Aorta (tissue), 5 donors: ENCODE measurements at places on chromosomes 16 and 17. TPM values are rescaled to one million over a fixed set of nuclear protein-coding genes. Genes with fewer than 3 reads are reported as not detected.
A peak's percentile ranks its signal among the peaks of the same experiment; 100 is the strongest.

DNA sequence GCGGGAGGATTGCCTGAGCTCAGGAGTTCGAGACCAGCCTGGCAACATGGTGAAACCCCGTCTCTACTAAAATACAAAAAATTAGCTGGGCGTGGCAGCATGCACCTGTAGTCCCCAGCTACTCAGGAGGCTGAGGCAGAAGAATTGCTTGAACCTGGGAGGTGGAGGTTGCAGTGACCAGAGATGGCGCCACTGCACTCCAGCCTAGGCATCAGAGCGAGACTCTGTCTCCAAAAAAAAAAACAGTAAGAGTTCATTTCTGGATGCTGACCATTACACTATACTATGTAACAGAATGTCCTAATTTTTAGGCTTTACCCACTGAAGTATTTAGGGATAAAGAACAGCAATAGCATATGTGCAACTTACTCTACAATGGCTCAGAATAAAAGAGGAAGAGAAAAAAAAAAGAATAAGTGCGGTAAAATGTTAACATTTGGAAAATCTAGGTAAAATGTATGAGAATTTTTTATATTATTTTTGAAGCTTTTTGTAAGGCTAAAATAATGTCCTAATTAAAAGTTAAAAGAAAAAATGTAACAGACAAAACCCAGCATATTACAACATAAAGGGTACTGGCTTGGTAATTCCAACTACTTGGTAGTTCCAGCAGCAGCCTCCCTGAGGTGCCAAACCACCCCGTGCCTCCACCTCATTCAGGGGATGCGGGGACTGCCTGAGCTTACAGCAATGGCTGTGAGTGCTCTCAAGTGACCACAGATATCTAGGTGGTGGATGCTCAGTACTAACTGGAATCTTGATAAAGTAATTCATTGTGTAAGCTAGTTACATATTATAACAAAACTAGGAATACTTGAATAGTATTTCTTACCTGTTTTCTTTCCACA is 10.9 kb downstream of the COPS3 start:
- no peak overlapping the region for H3K27ac ChIP-seq
- H3K36me3 ChIP-seq = peaks cover 3% of the 10 kb centered on the region
- H3K4me1 ChIP-seq = no peaks in the 10 kb centered on the region
- no peak overlapping the region for H3K4me3 ChIP-seq

DNA sequence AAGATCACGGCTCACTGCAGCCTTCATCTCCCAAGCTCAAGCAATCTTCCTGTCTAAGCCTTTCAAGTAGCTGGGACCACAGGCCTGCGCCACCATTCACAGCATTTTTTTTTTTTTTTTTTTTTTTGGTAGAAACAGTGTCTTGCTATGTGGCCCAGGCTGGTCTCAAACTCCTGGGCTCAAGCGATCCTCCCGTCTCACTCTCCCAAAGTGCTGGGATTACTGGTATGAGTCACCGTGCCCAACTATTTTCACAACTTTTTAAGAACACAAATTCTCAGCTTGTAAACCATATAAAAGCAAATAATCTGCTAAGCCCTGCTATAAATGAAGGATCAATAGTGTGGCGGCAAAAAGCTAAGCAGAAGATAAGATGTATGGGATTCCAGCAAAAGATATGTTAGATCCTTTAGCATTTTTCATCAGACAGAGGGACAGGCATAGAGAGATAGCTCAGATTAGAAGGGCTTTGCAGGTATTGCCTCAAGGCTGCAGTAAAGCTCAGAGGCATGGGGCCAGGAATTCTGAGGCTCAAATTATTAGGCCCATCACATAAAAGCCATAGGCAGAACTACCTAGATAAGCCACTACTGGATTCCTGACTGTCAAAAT is 55.1 kb downstream of the EMP2 start:
- no peak for DNase-seq
- no peaks in the 10 kb centered on the region for H3K4me1 ChIP-seq
- H3K4me3 ChIP-seq = no peak overlapping the region
- no peak overlapping the region for H3K27ac ChIP-seq

DNA sequence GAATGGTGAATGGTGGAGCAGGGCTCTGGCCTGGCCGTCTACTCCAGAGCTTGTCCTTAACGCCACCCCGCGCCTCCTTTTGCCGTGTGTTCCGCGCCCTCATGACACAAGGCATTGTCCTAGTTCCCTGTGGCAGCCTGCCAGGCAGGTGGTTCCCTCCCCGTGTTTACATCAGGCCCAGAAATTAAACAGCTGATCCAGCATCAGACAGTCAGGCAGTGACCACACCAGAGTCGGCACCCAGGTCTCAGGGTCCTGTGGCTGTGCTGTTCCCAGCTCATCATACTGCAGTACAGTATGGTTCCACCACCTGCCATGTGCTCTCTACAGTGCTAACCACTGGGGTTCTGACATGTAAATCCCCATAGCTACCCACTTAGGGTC is 119.7 kb downstream of the RAB11FIP4 start:
- no peak overlapping the region for H3K4me3 ChIP-seq
- no peaks in the 10 kb centered on the region for H3K27me3 ChIP-seq
- no peaks in the 10 kb centered on the region for H3K36me3 ChIP-seq
- DNase-seq = peak; percentile 35
- no peak overlapping the region for H3K27ac ChIP-seq

DNA sequence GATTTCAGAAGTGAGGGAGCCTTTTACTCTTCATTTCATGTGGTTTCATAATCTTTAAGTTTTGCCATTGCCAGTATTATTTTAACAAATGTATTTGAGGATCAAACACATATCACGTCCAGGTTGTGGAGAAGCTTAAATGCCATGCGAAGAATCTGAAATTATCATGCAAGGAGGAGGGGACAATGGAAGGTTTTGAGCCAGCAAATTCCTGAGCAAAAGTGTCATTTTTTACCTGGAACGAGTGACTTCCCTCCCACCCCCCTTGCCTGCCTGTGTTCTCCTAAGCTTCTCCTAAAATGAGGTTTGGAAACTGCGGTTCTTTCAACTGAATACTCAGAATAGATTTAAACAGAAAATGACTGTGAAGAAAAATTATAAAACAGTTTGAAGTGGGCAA is 77.6 kb downstream of the C16orf95 start:
- no peak overlapping the region for H3K27ac ChIP-seq
- no peak overlapping the region for H3K4me3 ChIP-seq
- H3K4me1 ChIP-seq = no peaks in the 10 kb centered on the region
- no peaks in the 10 kb centered on the region for H3K27me3 ChIP-seq

The CCDC78 gene
- 1.7 TPM for total RNA-seq

The ZPBP2 gene
- not detected for total RNA-seq
